Activated T-cell treated with anti-CD3 and anti-CD28 coated beads, Interleukin-2, amount 50 U/mL, for 72 hours (primary cell): ENCODE measurements at places on chromosomes 13 and 19.

DNA sequence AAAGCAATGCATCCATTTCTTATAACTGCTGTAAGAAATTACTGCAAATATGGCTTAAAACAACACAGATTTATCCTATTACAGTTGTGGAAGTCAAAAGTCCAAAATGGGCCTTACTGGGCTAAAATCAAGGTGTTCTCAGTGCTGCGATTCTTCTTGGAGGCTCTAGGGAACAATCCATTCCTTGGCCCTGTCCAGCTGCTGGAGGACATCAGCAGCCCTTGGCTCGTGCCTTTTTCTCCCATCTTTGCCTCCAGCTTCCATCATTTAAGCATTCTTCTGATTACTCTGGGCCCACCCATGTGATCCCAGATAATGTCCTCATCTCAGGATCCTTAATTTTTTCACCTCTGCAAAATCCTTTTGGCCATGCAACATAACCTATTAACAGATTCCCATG is 607.1 kb downstream of the DCT start:
- DNase-seq: no peak

- no peak for DNase-seq
These were observed 27.0 kb downstream of the MARK4 start for GRCh38 chr19:45278087-45278486.

- DNase-seq: peak; percentile 97
These were observed at the start of gene NECTIN2 for GRCh38 chr19:44845612-44846454. Gene NECTIN2, plus strand, starts transcription at chr19:44846297. Its CDS starts 229 bp downstream, at chr19:44846526.

DNA sequence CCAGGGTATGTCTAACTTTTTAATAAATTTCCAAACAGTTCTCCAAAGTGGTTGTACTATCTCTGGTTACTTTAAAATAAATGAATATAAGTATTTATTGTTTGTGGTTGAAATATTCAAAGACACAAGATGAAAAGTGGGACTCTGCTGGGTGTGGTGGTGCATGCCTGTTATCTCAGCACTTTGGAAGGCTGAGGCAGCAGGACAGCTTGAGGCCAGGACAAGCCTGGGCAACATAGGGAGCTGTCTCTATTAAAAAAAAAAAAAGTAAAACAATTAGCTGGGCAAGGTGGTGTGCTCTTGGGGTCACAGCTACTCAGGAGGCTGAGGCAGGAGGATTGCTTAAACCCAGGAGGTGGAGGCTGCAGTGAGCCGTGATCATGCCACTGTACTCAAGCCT is 10.4 kb downstream of the PNMA8A start:
- DNase-seq: no peak

DNA sequence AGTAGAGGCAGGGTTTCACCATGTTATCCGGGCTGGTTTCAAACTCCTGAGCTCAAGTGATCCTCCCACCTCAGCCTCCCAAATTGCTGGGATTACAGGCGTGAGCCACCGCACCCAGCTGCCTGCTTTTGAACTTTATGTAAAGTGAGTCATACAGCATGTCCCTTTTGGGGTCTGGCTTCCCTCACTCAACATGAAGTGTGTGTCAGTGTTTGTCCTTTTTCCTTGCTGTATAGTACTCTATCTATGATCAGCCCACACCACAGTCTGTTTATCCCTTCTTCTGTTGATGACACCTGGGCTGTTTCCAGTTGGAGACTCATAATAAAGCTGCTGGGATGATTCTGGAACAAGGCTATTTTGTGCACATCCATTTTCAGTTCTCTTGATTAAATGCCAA is 2.1 kb downstream of the SPIB start:
- DNase-seq: no peak

- DNase-seq: no peak
These were observed 213.1 kb downstream of the NHLRC3 start for GRCh38 chr13:39251340-39251739.

GRCh38 chr13:104996022-104996421 is 1539.4 kb downstream of the EFNB2 start:
- no peak for DNase-seq
